Eye (tissue), 1 donor: ENCODE measurements at places on chromosomes 1 and 21.

DNA sequence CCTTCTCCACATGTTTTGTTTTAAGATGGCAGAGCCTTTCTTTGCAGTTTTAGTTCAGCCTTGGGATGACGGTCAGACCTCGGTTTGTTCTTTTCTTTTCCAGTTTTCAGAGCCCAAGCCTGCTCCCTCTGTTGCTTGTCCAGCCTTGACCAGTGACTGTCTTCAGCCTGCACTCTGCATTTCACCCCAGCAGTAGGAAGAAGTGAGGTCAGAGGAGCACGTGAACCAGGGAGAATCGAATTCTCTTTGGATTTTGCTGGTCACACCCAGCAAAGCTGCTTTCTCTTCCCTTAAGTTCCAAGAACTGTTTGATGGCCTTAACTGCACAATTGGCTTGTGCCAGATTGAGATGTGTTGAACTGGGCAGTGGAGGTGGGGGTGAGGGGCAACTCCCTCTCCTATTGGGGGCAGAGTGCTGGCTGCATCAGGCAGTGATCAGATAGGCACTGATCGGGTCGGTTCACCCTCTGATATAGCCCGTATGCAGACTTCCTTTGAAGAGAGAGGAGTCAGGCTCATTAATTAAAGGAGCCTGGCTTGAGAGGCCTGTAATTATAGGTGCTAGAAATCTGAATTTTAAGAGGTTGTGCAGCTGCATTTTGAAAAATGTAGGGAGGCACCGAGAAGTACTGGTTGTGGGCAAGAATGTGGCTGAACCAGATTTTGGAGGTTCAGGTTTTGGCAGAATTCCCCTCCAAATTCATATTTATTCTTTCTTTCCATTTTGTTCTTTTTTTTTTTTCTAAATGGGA, 42.4 kb downstream of the PEX14 start:
- DNase-seq = no peak

GRCh38 chr1:29964718-29965533, 728.6 kb downstream of the PTPRU start:
- DNase-seq = no peak

- DNase-seq = no peak
Observed at GRCh38 chr1:25169610-25170009, 62.7 kb downstream of the SYF2 start.

GRCh38 chr1:159009287-159009686, 420 bp upstream of the IFI16 start:
- no peak for DNase-seq

GRCh38 chr1:247421074-247421473, 5.1 kb downstream of the NLRP3 start:
- no peak for DNase-seq

DNA sequence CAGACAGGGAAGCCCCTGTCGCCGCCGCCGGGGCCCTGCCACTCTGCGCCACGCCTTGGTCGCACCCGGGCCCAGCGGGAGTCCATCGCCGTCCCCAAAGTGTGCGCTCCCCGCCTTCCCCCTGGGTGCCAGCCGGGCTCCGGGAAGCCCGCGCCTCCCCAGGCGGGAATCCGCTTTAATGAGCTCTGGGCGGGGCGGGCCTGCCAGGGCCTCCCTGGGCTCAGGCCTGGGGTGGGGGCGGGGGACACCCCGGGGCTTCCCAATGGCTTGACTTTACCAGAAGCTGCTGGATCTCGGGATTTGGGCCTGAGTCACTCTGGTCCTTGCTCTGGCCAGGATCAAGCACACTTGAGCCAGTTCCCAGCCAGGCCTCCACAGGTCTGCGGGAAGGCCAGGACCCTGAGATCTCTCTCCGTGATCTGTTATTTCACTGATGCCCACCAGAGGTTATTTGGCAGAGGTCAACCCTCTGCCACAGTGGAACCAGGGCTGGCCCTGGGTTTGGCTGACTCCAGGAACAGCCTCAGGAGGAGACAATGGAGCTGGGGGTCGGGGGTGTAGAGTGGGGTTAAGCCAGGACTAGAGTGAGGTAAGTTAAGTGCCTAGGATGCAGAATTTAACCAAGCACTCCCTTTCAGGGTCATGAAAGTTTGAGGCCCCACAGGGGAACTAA, 178.4 kb upstream of the EDN2 start:
- peak; percentile 69 for DNase-seq

DNA sequence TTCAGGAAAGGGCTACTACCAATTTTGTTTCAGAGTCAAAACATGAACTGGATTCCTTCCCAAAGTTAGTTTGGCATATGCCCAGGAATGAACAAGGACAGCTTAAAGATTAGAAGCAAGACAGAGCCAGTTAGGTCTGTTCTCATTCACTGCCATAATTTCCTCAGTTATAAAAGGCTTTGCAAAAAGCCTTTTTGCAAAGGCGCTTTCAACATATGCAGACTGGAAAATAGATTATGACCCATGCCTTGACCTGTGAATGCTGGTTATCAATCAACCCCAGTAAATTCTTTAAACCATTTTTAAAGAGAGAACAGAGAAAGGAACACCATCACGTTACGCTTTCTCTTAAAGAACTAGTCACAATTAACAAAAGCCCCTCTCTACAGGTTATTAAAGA, 1.7 kb upstream of the FRRS1 start:
- peak; percentile 12 for DNase-seq

GRCh38 chr1:53781654-53782053, 42.7 kb upstream of the GLIS1 start:
- no peak for DNase-seq

- DNase-seq = no peak
Observed at GRCh38 chr1:152983234-152983633, 647 bp upstream of the SPRR1A start.

DNA sequence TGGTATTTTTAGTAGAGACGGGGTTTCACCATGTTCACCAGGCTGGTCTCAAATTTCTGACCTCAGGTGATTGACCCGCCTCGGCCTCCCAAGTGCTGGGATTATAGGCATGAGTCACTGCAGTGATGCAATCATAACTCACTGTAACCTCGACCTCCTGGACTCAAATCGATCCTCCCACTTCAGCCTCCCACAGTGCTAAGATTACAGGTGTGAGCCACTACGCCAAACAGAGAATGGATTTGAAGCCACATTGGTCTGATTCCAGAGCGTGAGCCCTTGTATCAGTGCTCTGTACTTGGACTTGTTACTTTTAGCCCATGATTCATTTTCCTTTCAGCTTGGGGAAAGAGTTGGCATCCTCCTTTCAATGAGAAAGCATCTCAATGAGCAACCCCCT, 14.9 kb upstream of the ZNF683 start:
- DNase-seq = no peak
